ENCODE measurements at places on chromosomes 5 and 9.

- no peak for DNase-seq
Measured at GRCh38 chr5:153827397-153827796, 211.3 kb downstream of the FAM114A2 start.

DNA sequence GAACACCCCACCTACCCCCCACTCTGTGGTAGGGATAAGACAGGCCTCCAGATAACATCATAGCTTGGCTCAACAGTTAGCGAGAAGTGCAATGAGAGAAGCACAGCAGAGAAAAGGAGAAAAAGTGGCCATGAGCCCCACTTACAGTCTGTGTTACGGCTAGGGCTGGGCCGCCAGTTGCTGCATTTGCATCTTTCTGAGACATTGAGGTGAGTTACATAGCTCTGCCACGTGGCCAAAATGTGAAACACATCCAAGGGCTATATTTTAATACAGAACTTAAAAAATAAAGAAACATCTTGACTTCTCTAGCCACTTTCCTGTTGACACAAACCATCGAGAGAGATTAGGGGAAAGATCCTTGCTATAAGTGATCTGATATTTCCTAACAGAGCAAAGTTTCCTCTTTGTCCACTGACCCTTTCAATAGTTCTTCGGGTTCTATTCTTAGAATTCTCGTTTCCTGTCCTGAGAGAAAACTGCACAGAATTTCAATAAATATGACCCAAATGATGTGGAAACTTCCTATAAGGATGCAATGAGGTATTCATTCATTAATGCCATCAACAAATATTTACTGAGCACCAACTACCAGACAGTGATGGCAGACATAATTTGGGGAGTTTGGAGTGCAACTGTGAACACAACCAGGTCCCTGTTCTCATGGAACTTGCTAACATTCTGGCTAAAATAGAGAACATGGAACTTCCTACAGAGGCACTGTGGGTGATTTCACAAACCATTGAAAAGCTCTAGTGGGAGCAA is 3.2 kb upstream of the TLE4 start:
- DNase-seq, result no peak

DNA sequence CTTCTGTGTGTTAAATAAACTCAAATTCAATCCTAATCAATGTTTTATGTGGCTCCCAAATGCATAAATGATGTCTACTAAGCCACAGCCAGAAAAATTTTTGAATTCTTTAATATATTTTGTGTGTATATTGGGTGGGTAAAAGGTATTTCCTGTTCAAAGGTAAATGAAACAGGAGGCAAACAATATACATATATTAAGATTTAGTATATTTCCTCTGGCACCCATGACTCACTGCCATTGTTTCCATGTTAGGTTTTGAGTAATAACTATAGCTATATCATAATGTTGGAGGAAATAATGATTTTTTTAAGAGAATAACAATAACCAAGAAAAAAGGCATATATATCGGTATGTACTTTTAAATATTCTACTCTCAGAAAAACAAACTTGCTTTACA is 1071.9 kb upstream of the CDH10 start:
- no peak for DNase-seq

DNA sequence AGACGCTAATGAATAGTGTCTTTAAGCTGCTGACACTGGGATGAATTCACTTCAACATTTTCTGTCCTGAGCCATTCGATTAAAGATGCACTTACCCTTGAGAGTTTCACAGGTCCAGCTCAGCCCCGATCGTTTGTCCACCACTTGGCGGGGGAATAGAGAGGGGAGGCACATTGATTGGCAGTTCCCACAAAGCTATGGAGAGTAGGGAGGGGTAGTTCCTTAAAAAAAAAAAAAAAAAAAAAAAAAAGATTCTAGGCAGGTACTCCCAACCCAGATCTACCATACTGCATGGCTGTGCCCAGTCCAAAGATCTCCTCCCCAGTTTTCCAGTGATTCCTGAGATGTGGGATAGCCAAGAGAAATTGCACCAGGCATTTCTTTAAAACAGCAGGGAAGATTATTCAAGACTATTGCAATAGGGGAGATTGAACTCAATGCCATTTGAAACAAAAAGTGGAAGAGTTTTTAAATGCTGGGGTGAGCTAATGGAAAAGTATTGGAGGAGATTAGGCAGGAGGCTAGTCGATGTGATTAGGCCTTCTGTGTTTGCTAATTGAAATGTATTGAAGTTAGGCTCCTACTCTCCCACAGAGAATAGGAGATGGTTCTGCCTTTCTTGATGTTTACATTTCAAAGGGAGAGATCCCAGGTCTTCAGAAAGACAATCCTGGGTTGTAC is 2217.4 kb upstream of the WWC1 start:
- DNase-seq, result no peak

DNA sequence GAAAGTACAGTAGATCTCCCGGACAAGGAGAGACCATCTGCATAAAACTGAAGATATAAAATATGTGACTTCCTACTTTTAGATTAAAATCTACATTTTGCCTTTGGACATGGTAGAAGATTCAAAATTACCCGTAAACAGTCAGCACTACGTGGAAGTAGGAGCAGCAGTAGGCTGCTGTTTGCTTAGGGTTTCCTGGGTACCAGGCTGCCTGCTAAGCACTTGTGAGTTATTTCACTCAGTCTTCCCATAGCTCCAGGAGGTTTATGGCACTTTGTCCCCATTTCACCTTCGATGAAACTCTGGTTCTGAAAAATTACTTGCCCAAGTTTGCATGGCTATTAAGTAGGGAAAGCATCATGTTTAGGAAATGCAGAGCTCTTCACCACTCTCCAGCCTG is 92.6 kb downstream of the STK32A start:
- DNase-seq, result no peak

DNA sequence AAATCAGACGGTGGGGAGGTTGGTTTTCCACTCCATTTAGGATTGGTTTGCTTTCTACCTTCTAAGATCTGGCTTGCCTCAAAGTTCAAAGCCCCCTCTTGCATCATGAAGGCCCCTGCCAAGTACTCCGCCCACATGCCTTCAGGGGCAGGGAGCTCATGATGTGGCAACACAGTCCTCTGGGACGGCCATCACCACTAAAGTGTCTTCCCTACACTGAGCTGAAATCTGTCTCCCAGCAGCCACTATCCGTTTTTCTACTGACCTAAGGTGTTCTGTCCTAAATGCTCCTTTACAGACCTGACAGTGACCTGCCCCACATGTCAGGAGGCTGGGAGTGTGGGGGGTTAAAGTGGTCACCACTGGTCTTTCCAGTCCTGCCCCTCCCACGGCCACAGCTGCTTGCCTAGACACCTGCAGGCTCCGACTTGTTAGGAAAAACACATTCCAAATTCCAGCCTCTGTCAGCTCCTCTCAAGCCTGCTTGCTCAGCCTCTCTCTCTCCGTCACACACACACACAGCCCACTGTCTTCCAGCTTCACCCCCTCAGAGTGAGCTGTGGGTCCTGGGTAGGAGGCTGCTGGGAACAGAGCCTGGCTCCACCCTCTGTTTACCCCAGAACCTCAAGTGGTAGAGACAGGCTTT is 44.9 kb downstream of the SHB start:
- no peak for DNase-seq

DNA sequence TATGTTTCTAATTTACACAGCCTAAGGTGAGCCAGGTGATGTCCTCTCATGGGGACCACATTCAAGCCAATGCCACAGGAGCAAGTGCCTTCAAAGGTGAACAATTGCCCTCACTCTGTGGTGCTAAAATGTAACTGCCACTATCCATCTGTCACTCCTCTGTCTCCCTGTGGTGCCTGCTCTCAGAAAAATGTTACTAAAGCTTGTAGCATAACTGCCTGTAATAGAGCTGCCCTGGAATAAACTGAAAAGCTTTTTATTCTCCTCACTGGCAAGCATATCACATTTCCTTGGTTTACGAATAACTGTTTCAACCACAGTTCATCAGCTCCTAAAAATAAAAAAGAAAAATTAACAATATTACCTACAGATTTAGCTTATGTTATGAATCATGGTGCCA is 142.4 kb downstream of the ST8SIA4 start:
- no peak for DNase-seq

- no peak for DNase-seq
Measured at GRCh38 chr5:125263356-125263755, 516.9 kb upstream of the ZNF608 start.

DNA sequence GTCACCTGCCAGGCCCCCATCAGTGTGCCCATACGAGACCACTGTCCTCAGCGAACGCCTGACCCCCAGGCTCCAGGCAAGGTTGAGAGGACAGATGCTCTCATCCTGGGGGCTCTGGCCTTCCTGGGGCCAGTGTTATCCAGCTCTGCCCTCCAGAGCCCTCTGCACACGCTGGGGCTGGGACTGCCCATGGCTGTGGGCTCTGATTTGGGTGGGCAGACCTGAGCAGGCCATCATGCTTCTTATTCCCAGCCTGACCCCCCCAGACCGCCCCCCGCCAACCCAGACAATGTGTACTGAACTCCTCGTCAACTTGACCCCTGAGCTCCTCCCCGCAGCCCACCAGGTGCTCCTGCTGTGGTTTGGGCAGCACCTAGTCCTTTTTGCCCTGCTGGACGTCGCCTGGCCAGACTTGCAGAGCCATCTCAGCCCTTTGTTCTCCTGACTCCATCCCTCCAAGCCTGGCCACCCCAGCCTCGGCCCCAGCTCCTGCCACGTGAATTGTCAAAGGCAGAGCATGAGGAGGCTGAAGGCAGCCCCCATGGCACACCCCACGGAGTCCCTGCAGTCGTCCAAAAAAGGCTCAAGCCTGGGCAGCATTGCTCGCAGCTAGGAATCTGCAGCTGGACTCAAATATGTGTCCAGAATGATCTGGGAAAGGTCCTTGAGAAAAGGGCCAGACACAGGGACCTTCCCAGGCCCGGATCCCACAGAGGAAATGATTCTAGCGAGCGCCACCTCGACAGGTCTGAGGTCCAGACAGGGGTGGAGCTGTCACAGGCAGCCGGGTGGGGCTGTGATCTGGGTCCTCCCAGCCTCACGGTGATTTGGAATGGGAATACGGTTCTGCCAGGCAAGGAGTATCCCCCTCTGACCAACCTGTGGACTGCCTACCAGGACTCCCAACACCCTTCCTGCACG is 87.0 kb downstream of the ADAMTS2 start:
- no peak for DNase-seq
